Left renal cortex interstitium (tissue), 4 donors: ENCODE measurements at places on chromosomes 6 and 20. TPM values are rescaled to one million over a fixed set of nuclear protein-coding genes. Genes with fewer than 3 reads are reported as not detected.

GRCh38 chr20:38180781-38181180 is 15.7 kb upstream of the TGM2 start:
- DNase-seq, result no peak

DNA sequence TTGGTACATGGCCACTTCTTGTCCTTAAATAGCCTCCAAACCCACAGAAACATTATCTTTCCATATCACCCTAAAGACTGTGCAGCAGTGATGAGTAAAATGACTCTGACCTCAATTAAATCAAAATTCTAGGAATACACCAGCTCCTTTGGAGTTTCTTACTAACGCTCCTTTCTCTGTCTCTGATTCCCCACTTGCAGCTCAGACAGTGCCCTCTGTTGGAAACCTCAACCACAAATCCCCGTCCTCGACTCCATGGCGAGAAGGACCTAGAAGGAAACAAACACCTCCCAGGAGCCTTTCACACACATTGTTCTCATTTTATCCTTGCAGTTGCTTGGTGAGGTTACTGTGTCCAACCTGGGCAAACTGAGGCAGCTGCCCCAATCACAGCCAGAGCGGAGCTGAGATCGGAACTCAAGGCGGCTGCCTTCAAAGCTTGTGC is 17.7 kb upstream of the PARD6B start:
- DNase-seq, result no peak

DNA sequence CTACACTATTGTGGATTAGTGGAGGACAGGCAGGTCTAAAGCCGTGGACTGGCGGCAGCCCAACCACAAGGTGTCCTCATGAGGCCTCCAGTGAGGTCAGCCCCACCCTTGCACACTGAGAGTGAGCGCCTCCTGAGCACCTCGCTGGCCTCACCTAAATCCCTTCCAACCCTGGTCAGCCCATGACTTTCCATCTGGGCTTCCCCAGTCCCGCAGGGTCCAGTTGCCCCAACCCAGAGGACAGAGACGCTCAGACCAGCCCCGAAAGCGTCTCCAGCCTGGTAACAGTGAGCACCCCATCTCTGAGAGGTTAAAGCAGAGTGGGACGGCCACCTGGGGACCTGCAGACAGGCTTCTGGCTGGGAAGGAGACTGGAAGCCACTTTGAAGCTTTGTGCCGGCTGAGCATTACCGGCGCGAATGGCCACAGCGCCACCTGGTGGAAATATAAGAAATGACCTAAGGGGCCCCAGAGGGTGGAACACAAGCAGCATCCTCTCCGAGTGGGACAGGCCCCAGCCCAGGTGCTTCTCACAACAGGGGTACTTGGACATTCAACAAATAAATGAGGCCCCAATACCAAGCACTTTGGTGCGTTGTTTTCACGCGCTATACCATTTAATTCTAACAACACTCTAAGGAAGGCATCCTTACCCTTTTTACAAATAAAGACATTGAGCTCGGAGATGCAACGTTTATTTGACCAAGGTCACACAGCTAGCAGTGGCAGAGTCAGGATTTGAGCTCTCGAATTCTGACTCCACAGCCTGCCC is 65.7 kb upstream of the TOP1 start:
- DNase-seq, result no peak

GRCh38 chr6:97293198-97293696 is 10.2 kb upstream of the MMS22L start:
- DNase-seq, result no peak

The LPA gene
- polyA plus RNA-seq, result 0.28 TPM

DNA sequence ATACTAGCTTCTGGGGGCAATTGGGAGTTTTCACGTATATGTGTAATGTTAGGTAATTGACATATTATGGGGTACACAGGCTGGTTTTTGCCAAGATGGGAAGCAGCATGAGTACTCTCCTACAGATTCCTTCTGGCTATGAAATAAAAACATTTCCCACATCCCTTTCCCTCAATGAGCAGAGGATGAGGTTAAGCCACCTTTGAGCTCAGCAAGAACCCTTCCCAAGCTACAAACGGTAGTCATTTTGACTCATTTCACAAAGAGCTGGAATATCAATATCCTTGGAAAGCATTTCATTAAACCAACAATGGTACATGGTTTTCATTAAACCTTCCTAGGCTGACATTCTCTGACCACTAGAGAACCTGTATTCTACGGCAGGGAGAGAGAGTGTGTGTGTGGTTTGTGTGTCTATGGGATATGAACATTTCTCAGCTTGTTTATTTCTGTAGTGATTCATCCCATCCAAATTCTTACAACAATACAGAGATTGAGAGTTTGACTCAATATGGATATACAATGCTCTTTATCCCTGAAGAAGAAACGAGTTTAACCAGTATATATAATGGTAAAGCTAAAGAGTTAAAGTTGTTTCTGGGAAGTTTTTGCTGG is 119.5 kb downstream of the ARHGAP18 start:
- DNase-seq, result no peak
